ENCODE measurements at places on chromosomes 4 and X.

GRCh38 chrX:100609591-100609990 lies 24.9 kb downstream of the TNMD start:
- DNase-seq = no peak

- no peak for DNase-seq
Observed at GRCh38 chr4:181896614-181897013, 346.6 kb upstream of the TENM3 start.

DNA sequence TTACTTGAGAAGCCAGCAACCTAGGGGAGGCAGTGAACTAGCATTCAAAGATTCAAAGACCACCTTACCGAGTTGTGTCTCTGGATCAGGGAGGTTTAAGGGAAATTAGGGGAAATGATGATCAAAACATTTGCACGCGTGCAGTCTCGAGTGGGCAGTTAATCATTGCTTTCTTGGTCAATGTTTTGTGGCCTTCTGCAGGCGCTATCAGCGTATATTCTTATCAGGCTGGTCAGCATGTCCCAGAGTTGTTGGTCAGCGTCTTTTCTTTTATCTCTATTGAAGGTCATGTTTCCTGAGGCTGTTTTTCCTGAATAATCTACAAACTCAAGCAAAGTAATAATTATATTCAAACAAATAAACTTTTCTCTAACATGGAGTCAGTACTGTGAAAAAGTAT lies 84.0 kb upstream of the ZNF81 start:
- no peak for DNase-seq

GRCh38 chrX:121151293-121151692 lies 103.9 kb downstream of the GLUD2 start:
- DNase-seq = no peak

DNA sequence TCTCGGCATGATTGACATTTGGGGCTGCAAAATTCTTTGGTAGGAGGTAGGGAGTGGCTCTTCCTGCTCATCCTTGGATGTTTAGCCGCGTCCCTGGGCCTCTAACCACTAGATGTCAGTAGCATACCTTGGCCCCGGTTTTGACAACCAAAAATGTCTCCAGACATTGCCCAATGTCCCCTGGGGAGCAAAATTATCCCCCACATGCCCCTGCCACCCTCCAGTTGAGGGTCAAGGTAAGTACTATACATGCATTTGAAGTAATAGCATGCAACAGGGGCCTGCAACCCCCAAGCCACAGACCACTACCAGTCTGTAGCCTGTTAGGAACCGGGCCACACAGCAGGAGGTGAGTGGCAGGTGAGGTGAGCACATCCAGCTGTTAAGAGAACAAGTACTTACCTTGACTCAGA lies 17.6 kb upstream of the KIAA1210 start:
- no peak for DNase-seq

DNA sequence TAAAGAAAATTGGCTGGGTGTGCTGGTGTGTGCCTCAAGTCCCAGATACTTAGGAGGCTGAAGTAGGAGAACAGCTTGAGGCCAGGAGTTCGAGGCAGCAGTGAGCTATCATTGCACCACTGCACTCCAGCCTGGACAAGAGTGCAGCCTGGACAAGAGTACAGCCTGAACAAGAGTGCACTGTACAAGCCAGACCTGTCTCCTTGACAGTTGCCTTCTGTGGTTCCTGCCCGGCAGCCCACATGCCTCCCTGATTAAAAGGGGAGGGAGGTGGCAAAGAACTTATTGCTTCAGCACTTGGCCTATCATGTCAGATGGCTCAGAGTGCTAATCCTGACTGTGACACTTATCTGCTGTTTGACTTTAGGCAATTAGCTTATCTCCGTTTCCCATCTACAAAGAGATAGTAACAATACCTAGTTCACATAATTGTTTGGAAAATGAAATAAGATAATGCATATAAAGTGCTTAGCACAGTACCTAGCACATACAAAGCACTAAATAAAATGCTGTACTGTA lies 249.1 kb downstream of the DCLK2 start:
- no peak for DNase-seq

DNA sequence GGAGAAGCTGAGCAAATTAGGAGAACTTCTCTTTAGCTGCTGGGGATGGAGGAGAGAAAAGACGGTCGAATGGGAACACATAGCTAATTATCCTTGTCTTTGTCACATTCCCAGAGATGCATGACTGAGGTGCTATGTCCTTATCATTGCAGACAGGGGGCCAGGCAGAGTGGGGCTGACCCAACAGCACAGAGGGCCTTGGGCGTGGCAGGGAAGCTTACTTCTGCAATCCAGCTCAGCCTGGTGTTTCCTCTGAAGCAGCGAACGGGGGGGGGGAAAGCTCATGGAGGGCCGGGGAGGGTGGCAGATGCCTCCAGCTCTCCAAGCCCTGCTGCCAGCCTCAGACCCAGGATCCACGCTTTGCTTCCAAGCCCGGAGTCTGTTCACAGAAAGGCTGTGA lies 50.8 kb upstream of the HOPX start:
- no peak for DNase-seq

DNA sequence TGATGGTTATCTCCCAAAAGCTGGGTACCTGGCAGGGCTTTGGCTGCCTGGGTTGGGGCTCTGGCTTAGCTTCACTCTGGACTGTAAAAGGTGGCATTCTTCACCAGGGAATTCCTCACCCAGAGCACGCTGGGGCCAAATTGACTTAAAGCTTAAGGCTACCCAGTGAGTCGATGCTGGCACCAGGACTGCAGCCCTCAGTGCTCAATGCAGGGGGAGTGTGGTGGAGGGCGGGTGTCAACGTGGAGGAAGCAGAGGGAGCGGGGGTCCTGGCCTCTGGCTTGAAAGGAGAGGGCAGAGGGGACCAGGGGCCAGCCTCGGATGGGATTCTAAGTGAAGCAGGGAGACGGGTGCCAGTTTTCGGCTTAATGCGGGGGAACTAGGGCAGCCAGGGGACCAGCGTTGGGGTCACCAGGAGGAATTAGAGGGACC lies 446 bp upstream of the FAM50A start:
- no peak for DNase-seq

DNA sequence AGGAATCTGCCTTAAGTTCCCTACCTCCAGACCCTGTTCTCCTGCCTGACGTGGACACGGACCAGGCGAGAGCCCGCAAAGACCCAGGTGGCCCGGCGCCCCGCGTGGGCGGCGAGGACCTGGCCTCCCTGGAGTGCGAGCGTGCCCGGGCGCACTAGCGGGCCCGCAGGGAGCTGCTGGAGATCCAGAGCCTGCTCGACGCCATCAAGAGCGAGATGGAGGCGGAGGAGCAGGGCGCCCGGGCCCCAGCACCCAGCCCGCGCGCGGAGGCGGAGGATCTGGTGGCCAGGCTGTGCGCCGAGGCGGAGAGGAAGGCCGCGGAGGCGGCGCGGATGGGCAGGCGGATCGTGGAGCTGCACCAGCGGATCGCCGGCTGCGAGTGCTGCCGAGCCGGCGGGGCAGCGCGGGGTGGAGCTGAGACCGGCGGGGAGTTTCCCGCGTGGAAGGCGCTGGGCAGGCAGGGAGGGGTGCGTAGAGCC lies 18.2 kb downstream of the MRFAP1 start:
- no peak for DNase-seq

DNA sequence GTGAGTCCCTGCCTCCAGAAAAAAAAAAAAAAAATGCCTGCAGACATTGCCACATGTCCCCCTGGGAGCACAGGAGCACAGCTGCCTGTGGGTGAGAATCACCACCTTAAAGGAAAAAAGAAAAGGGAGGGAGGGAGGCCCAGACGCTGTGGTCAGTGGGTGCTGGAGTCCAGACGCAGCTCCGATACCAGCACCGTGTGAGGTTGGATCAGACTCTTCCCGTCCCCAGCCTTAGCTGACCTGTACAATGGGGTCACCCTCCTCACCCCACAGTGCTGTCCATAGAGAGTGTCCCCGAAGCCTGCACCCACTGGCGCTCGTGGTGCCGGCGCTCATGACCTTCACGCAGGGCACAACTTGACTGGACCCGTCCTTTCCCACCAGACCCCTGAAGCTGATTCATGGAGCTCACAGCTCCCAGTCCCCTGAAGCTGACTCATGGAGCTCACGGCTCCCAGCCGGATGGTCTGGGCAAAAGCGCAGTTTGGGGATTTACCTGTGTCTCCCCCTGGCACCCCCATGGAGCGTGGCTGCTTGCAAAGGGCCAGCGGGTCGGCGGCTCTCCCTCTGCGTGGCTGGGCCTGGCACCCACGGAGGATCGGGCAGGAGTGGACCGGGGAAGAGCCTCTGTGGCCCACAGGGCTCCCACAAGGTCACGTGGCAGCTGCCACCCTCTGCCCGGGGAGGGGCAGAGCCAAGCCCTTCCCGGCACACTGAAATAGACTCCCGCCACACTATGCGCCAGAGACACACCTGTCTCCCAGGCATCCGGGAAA lies 31.4 kb downstream of the ABLIM2 start:
- no peak for DNase-seq

- no peak for DNase-seq
Observed at GRCh38 chr4:71614621-71615020, 169.3 kb downstream of the GC start.

DNA sequence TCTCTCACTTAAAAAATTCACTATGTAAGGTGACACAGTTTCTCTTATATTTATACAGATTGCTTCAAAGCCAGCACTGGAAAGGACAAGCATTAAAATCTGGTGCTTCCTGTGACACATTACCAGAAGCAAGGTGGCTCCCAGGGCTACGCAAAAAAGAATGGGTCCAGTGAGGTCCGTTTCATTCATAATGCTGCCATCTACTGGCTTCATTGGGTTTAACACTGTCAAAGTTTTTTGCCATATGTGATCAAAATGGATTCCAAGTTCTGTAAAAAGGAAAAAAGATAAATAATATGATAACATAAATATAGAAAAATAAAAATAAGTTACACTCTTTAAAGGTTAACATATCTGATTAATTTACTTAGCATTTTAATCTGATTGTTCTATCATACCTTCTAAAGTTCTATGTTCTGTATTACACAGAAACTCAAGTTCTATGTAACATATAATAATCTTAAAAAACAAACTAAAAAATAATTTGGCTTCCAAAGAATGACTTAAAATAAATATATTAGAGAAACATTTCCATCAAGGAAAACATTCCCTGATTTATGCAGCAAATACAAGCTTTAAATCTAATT lies 22.1 kb downstream of the YIPF7 start:
- no peak for DNase-seq

DNA sequence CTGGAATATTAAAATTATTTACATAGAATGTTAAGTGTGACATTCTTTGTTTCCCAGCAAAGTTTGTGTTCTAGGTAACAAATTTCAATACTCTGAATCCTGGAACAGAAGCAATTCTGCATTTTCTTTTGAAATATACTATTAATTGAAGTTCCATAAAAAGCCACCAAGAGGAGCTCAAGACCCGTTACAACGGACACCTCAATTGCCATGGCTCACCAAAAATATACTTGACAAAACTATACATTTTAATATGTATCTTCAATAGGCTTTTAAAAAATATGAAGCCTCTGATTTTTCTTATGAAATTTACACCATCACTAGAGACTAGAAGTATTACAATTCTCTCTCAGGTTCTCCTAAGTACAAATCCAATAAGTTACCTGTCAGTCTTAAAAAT lies 111.4 kb downstream of the NYX start:
- no peak for DNase-seq

- DNase-seq = no peak
Observed at GRCh38 chr4:172168888-172169287, 355.7 kb downstream of the GALNTL6 start.

DNA sequence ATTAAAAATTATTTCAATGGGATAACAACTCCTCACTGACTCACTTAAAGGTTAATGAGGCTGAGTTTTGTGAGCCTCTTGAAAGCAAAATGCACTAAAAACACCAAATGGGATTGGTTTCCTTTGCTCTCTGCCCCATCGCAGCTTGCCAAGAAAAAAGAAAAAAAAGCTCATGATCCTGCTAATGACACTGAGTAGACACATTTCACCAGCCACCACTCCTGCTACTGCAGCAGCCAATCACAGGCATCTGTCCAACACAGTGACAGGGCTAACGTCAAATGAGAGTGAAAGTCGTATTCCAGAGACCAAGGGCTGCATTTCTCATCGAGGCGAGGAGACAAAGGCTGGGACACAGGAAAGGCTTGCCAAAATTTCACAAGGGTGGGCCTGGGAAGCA lies 5.2 kb downstream of the APBB2 start:
- DNase-seq = no peak

DNA sequence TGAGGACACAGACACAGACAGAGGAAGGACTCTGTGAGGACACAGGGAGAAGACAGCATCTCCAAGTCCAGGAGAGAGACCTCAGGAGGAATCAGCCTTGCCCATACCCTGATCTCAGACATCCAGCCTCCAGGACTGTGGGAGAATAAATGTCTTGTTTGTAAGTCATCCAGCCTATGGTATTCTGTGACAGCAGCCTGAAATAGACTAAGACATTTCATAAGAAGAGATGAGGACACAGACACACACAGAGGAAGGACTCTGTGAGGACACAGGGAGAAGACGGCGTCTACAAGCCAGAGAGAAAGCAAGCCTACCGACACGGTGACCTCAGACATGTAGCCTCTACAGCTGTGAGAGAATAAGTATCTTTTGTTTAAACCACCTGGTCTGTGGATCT lies 112.1 kb downstream of the DHRSX start:
- no peak for DNase-seq

GRCh38 chrX:6203462-6204215 lies 25.0 kb downstream of the NLGN4X start:
- DNase-seq = no peak

DNA sequence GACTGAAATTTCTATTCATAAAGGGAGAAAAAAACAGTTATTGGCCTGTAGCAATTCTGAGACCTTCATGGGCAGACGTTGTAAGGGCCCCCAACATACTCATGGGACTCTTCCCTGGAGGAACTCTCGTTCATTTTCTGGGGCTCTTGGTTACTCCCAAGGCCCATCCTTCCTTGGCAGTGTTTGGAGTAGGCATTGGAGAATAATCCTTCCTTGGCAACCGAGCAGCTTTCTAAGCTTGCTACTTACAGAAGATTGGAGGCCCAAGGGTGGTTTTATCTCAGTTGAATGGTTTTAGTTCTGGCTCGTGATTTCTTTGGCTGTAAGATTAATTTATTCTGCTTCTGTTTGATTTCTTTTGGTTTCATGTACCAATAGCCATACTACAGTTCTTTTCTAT lies 50.4 kb downstream of the ALG13 start:
- DNase-seq = no peak

DNA sequence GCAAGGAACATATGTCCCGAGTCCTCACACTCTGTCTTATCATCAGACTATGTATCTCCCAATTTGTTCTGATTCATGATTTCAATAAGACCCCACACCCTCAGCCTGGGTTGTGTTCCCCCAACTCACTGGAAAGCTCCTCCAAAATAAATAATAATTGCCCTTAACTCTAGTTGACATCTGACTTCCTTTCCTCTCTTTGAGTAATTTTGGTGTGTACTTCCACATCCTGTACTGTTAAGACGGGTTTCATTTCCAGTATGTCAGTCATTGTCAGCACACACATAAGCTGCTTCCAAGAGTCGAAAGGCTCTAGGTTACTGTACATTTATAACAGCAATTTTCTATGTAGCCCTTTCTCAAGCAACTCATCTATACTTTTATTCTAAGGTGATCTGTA lies 52.2 kb upstream of the C1QTNF7 start:
- no peak for DNase-seq

- no peak for DNase-seq
Observed at GRCh38 chr4:88451205-88451604, 5.7 kb upstream of the HERC5 start.

All from NCI-H1930 (cell line).